Right hindlimb (tissue), 1 donor: ENCODE measurements at places on chromosomes 6 and 20.

DNA sequence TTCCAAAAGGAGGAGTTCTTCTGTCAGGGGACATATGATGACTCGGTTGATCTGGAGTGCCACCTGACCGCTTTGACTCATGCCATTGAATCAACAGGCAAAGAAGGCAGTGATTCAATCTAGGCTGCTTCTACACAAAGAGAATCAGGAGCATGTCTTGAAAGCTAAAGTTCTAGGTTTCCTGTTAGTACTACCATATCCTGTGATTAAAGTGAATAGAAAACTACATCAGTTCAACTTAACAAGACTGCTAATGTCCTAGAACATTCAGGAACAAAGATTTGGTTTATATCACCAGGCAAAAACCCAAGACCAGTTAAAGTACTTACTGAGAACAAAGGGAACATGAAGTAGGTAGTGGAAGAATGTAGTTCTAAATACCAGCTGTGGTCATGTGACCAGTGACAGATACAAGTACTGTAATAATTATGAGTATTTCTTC is 216.8 kb upstream of the SGK1 start:
- DNase-seq, result no peak

GRCh38 chr6:35120746-35121145 is 20.4 kb downstream of the TCP11 start:
- DNase-seq, result no peak

DNA sequence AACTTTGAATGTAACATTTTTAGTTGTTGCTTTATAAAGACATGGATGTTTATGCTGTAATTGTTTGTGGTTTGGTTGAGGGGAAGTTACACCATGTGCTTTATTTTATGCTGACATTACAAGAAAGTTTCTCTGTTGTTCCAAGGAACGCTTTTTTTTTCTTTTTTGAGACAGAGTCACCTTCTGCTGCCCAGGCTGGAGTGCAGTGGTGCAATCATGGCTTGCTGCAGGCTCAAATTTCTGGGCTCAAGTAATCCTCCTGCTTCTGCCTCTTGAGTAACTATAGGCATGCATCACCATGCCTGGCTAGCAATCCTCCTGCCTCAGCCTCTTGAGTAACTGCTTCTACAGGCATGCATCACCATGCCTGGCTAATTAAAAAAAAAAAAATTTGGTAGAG is 21.0 kb upstream of the IFNGR1 start:
- no peak for DNase-seq

GRCh38 chr20:1427457-1428054 is 34.7 kb upstream of the FKBP1A start:
- no peak for DNase-seq

GRCh38 chr20:57266291-57267157 is at the start of gene BMP7:
BMP7 (minus strand) TSS chr20:57266641; CDS start chr20:57266122, 519 bp downstream.
- peak; percentile 62 for DNase-seq

GRCh38 chr6:112215488-112216284 is 38.7 kb downstream of the LAMA4 start:
- DNase-seq, result peak; percentile 49
